ENCODE measurements at places on chromosomes 4 and X.

- no peak for DNase-seq
Measured at GRCh38 chrX:7318661-7319060, 170.7 kb upstream of the PUDP start.

- DNase-seq, result no peak
Measured at GRCh38 chrX:21398426-21398825, 24.2 kb downstream of the CNKSR2 start.

- no peak for DNase-seq
Measured at GRCh38 chr4:165678236-165678935, 194.7 kb upstream of the TLL1 start.

GRCh38 chrX:7082556-7082955 lies 65.0 kb upstream of the STS start:
- DNase-seq, result peak; percentile 15

DNA sequence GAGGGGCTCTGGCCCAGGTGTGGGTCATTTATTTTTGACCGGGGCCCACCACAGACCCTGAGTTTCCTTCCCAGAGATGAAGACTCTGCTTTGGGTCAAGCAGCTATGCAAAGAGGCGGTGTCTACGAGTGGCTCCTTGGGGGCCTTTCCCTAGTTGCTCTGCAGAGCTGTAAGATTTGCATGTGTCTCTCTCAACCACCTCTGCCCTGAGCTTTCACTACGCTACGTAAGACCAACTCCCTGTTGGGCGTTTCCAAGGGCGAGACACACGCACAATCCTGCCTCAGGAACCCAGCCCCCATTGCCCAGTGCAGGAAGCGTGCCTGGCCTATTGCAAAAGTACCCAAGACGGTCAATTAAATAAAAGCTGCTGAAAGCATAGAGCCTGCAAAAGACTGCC lies 10.0 kb upstream of the ANOS1 start:
- DNase-seq, result no peak

- DNase-seq, result no peak
Measured at GRCh38 chr4:121980643-121981042, 28.8 kb upstream of the TRPC3 start.

DNA sequence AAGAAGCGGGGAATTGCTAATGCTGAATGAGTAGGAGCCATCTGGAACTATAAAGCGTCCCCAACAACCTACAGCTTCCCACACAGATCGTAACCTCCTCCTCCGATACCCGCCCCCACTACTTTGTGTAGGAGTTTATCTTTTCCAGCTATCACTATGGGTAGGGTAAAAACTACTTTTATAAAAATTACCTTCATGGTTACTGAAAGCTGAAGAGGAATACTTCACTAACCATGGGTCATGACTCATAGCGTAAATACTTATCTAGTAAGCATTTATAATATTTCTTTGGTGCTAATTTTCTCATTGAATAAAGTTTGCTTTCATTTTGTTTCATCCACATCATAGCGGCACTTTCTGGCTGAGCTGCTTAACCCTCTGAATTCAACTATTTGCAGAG lies 79.4 kb upstream of the TNIP3 start:
- no peak for DNase-seq

DNA sequence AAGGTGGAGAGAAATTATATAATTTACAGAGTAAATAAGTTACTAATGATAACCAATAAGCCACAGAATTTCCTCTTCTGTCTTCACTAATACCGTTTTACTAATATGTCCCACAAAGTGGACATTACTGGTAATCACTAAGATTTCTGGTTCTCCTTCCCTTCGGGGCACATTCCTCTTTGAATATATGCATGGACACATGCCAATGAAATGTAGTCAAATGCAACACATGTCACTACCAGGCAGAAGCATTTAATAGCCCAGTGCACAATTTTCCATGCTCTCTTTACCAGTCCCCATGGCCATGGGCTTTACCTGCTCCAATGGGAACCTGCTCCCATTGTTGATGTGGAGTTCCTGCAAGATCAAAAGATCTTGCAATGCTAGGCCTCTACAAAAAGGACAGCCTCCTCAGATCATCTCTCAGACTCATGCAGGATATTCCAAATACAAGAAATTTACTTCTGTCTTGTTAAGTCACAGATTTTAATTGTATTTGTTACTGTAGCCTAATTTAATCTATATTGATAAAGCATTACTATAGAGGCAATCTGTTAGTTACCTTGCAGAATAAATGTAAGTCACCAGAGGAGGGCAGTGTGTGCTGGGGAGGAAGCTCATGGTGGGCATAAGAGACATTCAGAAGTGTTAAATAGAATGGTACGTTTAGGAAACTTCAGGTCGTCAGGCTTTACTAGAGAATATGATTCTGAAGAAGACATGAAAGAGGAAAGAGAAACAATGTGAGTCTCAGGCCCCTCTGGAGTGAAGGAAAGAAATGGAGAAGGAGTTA lies 37.1 kb upstream of the INPP4B start:
- DNase-seq, result no peak

DNA sequence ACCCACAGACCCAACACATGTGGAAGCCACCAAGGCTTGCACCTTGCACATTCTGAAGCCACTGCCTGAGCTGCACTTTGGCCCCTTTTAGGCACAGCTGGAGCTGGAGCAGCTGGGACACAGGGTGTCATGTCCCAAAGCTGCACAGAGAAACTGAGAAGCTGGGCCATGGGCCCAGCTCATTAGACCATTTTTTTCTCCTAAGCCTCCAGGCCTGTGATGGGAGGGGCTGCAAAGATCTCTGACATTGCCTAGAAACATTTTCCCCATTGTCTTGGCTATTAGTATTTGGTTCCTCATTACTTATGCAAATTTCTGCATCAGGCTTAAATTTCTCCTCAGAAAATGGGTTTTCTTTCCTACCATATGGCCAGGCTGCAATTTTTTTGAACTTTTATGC lies 447.4 kb upstream of the HS3ST1 start:
- DNase-seq, result no peak

Measured in RPMI8226 (cell line).